Caki2 (cell line): ENCODE measurements at places on chromosomes 7 and 10. TPM values are rescaled to one million over a fixed set of nuclear protein-coding genes. Genes with fewer than 3 reads are reported as not detected.

DNA sequence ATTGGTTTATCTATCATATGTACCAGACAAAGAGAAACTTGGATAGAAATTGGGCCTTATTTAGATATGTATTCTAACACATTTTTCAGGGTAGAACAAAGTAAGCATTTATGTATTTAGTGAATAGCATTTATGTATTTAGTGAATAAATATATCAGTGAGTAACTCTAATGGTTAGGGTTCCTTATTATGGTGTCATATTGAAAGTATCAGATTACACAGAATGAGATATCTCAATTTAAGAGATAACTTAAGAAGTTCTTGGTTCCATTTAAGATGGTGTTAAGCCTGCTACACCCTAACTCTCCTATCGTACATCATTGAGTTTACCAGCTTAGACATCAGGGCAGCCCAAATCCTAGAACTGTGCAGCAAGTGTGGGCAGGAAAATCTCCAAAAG is 35.9 kb upstream of the DMTF1 start:
- no peak for DNase-seq

DNA sequence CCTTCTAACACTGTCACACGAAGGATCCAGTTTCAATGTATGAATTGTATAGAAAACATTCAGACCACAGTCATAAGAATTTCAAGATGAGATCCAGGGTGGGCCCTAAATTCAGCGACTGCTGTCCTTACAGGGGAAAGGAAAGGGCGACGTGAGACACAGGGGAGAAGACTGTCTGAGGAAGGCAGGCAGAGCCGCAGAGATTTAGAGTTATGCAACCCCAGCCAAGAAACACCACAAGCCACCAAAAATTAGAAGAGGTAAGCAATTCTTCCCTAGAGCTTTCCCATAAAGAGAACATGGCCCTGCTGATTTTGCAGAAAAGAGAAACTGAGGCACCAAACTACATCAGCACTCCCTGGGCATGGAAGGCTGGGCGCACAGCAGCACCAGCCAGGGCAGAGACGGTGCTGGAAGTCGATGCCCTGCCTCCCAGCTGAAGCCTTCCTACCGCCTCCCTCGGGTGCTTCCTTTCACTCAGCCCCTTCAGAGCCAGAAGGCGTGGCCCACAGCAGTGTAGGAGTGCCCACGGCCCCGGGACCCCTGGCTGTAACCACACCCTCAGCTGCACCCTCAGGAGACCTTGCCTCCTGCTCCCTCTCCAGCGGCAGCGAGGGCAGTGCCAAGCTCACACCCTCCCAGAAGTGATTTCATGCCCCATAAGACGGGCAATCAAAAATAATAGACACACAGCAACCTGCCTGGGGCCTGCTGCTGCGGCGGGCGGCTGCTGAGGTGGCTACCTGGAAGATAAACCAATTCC is 81.0 kb upstream of the LRRC4 start:
- no peak for DNase-seq

- DNase-seq, result no peak
Observed at GRCh38 chr10:95650232-95650631, 6.3 kb downstream of the ALDH18A1 start.

DNA sequence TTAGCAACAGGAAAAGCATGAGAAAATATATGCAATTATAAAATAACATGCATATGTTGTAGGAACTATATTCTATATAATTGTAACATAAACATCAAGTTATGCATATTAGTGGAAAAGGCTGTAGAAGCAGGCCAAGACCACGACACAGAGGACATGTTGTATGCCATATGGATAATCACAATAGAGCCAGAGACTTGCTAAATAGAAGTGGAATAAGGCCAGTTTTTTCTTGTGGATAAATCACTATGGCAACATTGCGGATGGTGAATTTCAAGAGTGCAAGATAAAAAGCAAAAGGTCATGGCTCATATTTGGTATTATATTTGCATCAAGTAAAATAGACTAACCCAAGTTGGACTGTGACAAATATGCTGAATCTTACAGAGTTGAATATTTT is 93.0 kb downstream of the PCDH15 start:
- DNase-seq, result no peak

DNA sequence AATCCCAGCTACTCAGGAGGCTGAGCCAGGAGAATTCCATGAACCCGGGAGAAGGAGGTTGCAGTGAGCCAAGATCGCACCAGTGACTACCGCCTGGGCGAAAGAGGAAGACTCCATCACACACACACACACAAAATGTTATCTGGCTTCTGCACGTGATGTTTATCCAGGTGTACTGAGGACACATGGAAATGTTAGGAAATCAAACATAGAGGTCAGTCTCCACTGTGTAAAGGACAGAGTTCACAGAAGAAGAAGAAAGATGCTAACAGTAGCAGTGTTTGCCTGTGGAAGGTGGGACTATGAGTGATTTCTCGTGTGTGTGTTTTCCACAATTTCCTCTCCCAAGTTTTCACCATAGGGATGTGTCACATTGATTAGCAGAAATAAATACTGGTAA is 256.9 kb downstream of the ELMO1 start:
- DNase-seq, result no peak

DNA sequence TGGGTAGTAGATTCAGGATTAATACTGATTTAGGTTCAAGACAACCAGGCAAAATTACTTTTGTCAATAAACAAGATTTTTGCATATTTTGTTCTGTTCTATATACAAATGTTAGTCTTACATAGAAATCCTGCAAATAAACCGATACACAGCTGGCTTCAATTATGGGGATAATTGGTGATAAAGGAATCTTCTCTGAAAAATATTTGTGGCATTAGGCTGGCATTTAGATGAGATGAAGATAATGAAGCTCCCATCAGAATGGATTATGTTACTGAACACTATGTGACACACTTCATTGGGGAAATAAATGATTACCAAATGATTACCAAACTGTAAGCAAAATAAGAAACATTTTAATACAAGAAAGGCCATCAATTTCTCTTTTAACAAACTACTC is 65.8 kb downstream of the NT5C2 start:
- no peak for DNase-seq

- DNase-seq, result no peak
Observed at GRCh38 chr10:112308125-112308502, 24.9 kb downstream of the TECTB start.

DNA sequence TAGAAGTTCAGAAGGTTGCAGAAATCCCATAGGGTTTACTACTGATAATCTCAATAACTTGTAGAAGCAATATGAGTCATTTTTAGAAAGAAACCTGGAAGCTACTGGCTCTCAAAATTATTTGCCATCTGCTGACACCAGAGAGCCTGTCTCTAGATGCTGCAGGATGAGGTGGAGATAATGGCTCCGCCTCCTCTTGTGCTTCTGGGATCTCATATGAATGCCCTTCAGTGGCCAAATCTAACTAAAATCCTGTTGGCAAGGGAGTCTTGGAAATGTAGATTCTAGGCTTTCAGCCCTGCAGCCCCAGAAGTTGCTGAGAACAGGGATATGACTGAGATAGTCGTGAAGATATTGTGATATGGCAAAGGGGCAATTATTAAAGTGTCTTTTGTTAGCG is 348.1 kb downstream of the CCSER2 start:
- DNase-seq, result no peak

GRCh38 chr10:2476812-2477553 is 590.4 kb upstream of the PFKP start:
- no peak for DNase-seq

- DNase-seq, result no peak
Observed at GRCh38 chr7:128919241-128919640, 8.7 kb upstream of the KCP start.

- no peak for DNase-seq
Observed at GRCh38 chr10:93576888-93577287, 10.4 kb downstream of the FFAR4 start.

TACR2 gene
- not detected in 2 replicates for total RNA-seq
